ENCODE measurements at places on chromosomes 1 and 21.

GRCh38 chr1:147630447-147630846 lies 39.9 kb downstream of the ACP6 start:
- ATAC-seq: no peak

DNA sequence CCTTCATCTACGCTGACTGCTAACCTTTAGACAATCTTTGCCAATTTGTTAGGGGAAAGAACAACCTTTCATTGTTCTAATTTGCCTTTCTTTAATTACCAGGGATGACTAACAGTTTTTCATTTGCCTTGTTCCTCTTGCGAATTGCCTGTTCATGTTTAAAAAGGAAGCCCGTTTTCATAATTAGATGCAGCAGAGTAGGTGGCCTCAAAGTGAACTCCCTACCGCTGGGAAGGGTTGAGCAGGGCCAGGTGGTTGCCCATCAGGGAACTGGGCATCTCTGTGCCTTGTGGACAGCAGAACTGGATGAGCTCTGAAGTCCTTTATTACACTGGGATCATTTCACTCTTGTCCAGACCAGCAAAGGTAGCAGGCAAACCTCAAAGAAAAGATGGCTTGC lies 59.0 kb downstream of the HIVEP3 start:
- ATAC-seq: no peak

DNA sequence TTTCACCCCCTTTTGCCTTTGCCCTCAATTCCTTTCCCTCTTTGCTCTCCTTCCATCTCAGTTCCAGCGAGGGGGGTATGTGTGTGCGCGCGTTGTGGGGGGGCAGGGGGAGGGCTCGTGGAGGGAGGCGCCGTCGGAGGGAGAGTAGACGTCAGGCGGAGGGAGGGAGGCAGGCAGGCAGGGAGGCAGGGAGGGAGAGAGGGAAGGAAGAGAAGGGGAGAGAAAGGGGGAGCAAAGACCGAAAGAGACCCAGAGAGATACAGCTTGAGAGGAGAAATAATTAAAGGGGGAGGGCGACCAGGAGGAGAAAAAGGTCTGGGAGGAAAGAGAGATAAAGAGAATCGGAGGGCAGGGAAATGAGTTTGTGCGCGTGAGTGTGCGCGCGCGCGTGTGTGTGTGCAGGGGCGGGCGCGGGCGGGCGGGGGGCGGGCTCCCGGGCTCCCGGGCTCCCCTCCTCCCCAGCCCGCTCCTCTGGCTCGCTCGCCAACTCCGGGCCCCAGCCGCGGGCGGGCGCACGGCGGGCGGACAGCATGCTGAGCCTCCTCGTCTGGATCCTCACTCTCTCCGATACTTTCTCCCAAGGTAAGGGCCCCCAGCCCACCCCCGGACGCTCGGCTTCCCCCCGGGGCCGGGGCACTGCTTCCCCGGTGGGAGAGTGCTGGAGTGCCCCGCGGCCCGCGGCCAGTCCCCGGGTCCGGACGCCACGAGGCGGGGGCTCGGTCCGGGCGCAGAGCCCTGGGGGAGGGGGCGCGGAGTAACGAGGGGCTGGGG lies at the start of gene KIRREL1:
KIRREL1 (plus strand) TSS at position 499 of the 771 bp plus-strand sequence; CDS start at position 531, 32 bp downstream.
- peak; percentile 45 for ATAC-seq

DNA sequence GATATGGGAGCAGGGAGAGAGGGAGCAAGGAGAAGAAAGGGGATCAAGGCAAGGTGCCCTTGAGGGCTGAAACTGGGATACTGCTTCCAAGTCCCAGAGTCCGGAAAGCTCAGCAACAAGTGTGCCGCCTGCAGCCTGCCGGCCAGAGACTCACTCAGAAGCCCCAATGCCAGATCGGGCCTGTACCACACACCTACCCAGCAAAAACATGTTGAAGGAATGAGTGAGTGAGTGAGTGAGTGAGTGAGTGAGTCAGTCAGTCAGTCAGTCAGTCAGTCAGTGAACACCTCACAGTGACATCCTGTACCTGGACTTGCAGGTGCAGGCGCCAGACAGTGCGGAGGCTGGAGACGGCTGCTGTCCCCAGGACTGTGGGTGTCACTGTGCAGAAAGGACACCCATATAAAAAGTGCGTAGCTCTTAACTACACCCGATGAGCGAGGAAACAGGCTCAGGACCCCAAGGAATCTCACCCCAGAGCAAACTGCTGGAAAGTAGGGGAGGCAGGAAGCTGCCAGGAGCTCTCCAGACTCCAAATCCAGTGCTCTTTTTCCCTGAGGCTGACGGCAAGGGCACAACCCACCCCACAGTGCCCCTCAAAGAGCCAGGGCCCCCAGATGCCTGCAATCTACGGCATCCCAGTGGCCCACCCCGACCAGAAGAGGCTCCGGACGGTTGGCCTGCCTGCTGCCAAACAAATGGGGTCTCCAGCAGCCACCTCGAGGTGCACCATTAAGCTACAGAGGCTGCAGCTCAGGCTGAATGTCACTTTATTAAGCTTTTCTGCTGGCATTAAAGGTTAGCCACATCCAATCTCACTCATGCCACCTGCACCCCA lies 261.7 kb downstream of the NPHP4 start:
- no peak for ATAC-seq

GRCh38 chr1:201542309-201543035 lies 3.5 kb downstream of the NAV1 start:
- ATAC-seq: no peak

- ATAC-seq: peak; percentile 48
These were observed 16.6 kb downstream of the RHBG start for GRCh38 chr1:156385534-156386031.

GRCh38 chr21:27825035-27825434 lies 858.1 kb upstream of the ADAMTS5 start:
- no peak for ATAC-seq

DNA sequence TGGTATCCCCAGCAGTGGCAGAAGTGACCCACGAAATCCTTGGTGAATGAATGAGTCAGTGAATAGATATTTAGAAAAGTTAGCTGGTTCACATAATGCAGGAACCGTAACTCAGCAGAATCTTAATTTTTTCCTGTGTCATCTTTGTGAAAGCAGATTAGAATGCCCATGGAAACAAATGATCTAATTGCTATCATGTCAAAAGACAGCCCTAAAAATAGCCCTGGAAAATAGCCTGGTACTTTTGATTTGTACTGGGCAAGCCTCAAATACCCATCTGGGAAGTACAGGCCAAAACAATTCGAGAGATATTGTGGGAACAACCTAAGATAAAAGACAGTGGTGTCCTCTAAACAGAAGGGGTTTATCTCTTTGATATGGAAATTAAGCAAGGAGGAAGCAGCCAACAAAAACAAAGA lies 21.1 kb downstream of the FYB2 start:
- ATAC-seq: no peak

GRCh38 chr1:30801771-30802198 lies 44.2 kb upstream of the LAPTM5 start:
- ATAC-seq: peak; percentile 53

DNA sequence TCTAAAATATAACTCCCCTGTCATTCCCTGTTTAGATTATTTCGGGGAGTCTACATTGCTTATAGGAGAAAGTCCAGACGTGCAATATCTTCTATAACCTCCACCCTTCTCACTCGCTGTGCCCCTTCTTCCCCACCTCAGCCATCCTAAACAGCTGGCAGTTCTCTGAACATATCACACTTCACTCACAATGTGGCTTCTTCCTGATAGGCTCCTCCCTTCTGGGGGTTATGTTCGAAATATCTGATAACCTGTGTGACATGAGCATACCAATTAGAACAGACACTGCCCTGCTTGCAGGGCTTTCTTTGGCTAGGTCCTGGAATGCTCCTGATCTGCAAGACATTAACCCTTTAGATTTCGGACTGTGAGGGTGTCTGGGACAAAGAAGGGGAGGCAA lies 274.6 kb downstream of the NFIA start:
- ATAC-seq: no peak

- no peak for ATAC-seq
These were observed 20.6 kb downstream of the NCAM2 start for GRCh38 chr21:21018821-21019220.

GRCh38 chr1:62628506-62628905 lies 31.2 kb downstream of the ANGPTL3 start:
- no peak for ATAC-seq

- ATAC-seq: no peak
These were observed 38.7 kb upstream of the GPR157 start for GRCh38 chr1:9167638-9168037.

- ATAC-seq: no peak
These were observed 5.0 kb downstream of the SUCO start for GRCh38 chr1:172537827-172538391.

- ATAC-seq: no peak
These were observed 5.1 kb upstream of the TAF1A start for GRCh38 chr1:222594789-222595188.

GRCh38 chr1:182570611-182570970 lies 18.5 kb downstream of the RNASEL start:
- peak; percentile 71 for ATAC-seq

DNA sequence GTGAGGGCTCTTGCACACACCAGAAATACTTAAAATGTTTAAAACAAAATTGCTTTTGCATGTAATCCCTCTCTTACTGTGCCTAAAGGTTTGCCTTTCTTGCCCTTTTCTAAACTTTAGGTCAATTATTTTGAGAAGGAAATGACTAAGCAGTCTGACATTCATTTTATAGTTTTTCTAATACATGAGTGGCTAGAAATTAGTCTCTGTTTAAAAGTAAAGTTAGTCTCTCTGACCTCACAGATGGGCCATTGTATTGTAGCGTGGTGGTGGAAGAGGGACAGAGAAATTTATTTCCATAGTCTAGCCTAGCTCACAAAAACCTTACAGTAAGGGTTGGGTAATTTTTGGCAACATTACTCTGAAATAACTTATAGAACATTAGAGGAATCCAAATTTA lies 3.6 kb upstream of the COL11A1 start:
- ATAC-seq: no peak

DNA sequence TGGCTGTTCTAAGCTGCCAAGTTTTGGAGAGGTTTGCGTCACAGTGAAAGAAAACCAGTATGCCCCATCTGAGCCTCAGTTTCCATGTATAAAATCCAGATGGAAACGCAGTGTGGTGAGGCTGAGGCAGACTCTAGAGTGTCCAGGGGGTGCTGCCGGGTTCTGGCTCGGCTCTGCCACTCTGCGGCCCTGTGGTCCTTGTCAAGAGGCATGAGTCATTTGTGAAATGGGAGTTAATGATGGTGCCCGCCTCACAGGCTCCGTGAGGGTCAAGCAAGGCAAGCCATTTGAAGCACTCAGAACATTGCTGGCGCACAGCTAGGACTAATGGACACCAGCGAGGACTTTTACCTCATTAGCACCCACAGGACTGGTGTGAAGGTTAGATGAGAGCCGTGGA lies 214.3 kb downstream of the PTPRU start:
- no peak for ATAC-seq

GRCh38 chr1:26936823-26937222 lies 15.3 kb downstream of the NUDC start:
- ATAC-seq: no peak

DNA sequence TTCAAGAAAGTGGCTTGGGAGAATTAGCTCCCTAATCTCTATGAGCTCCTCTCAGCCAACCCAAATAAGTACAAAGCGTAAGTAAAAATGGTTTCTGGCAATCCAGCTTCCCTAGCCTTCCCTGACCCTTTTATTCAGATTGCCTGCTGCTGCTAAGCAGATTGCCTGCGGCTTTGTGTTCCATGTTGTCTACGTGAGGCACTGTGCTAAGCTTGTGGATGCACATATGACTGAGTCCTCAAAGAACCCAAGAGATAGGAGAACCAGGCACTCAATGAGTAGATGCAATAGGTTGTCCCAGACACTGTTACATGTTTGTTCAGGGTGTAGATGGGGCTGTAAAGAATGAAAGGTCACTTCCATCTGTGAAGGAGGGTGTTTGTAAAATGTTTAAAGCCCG lies 6.3 kb upstream of the OSBPL9 start:
- no peak for ATAC-seq

DNA sequence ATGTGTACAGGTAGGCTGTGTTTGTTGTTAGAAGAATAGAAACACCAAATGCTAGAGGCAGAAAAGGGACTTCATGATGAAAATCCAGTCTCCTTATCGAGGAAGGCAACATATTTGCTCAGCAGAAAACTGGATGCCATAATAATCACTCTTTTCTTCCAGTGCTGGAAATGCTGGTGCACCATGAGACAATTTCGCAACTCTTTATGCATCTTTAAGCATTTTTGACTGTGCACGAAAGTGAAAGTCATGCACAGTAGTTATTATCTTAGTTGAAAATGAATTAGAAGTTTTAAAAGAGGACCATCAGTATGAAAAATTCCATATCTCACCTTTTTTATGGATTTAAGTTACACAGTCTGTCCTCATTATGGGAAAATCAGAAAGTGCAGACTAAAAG lies 29.1 kb downstream of the SMYD2 start:
- ATAC-seq: no peak

DNA sequence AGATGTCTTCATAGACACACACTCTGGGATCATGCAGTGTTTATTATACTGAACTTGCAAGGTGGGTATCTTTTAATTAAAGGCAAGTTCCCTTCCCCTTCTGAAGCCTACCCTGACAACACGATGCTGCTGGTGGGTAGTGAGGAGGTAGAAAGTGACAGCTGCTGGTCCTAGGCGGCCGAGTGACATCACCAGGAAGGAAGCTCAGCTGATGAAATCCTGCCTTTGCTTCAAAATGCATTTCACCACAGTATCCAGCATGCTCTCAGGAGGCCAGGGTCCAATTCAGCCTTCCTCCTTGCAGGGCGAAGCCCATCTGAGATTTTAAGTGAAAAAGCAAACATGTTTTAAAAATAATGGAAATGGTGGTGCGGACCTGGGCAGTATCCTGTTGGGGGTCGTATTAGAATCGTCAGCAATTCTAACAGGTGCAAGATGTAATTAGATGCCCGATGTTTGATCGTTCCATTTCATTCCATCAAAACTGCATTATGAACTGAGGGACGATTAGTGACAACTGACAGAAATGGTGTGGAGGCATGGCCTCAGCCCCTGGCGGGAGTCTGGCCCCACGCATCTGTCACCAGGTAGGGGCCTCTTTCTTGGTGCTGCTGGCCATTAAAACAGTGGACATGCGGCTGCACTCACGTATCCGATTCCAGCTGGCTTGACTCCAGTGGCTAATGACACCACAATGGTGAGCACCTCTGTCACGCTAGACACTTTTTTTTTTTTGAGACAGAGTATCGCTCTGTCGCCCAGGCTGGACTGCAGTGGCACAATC lies 324.8 kb upstream of the C1orf174 start:
- no peak for ATAC-seq
